CD8-positive, alpha-beta memory T cell (primary cell): ENCODE measurements at places on chromosomes 5 and 9.
A peak's percentile ranks its signal among the peaks of the same experiment; 100 is the strongest.

- DNase-seq, result no peak
These were observed 88.2 kb upstream of the FAM174A start for GRCh38 chr5:100446879-100447430.

GRCh38 chr5:66989286-66989685, 207.3 kb downstream of the CD180 start:
- DNase-seq, result no peak

DNA sequence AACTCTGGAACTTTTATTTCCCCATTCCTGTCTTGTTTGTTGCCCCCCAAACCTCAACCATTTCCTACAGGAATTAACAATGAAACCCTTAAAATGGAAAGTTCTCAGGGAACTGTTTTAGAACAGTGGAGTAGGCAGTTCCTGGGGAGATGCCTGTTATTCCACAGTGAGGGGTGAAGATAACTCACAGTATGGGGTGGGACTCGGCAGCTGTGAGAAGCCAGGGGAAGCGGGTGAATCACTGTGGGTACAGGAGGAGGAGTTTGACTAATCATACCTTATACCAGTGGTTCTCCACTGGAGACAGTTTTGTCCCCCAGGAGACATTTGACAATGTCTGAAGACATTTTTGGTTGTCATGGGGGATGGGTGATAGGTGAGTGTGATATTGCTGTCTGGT, 36.9 kb upstream of the GLRA1 start:
- no peak for DNase-seq

GRCh38 chr5:56166671-56167385, 66.3 kb downstream of the ANKRD55 start:
- DNase-seq, result no peak

DNA sequence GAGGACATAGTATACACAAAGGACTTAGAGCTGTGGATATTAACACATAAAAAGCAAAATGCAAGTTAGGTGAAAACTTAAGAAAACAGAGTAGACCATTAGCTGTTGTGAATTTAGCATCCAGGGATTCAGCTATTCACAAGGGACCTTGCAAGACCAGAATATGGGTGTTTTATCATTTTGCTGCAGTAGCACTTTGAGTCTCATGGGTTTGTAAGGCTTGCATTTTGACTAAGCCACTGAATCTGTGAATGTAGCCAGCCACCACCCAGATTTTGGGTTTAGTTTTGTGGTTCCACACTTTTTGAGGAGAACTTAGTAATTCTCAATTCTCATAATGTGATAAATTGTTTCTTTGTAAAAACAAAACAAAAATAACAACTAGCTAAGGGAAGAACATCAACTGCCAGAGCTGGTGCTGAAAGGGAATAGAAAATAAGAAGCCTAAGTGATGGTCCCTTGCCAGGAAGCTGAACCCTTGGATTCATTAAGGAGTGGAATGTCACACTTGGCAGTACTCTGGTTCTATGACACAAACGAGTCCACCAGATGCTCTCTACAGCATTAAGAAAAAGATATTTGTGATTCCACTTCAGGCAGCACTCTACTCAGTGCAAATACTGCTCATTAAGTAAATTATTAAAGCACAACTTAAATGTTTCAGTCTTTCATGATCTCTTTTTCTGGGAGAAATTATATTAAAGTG, 557.4 kb upstream of the ZNF462 start:
- no peak for DNase-seq

DNA sequence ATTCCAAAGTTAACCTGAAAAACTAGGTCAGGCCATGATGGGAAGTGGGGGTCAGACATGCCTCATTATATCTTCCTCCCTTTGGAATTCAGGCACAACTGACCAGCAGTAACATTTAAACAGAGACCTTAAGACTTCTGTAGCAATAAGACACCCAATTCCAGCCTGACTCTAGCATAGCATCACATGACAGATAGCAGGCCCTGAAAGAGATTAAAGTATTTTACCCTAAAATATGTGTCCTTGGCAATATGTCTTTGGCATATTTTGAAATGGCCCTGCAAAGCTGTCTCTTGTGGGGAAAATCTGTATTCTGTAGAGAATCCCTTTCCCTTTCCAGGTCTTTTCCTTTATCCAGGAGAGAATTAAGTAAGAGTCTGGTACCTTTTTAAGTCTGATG, 34.3 kb downstream of the S1PR3 start:
- no peak for DNase-seq

GRCh38 chr9:117926031-117926658, 221.9 kb downstream of the TLR4 start:
- DNase-seq, result no peak

DNA sequence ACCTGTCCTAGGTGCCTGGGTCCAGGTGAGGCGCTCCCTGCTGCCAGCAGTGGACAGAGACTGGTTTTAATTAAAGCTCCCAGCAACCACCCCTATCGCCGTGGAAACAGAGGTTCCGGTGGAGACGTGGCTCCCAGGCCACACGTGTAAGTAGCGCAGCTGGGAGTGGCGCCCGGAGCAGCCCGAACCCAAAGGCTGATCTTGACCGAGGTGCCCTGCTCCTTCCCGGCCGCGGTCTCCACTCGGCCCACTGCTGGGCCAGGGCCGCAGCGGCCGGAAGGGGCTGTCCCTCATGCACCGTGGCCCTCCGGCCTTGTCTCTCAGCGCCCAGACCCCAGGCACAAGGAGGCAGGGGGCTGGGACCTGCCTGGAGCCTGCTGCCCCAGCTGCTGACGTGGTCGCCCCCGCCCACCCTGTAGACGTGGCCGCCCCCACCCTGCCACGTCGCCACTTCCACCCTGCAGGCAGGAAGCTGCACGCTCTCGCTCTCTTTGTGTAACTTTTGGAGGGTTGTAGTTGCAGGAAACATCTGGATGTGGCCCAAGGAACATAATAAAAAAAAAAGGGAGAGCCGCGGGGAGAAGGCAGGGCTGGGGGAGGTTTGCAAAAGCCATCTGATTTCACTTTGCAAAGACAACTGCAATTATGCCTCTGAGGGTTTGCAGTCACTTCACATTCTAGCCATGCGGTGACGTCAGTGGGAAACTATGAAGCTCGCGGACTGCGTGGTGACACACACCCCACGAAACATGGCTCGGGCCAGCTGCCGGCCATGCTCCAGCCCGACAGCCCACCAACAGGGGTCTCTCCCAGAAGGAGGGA, 129.9 kb downstream of the RXRA start:
- DNase-seq, result peak; percentile 80

DNA sequence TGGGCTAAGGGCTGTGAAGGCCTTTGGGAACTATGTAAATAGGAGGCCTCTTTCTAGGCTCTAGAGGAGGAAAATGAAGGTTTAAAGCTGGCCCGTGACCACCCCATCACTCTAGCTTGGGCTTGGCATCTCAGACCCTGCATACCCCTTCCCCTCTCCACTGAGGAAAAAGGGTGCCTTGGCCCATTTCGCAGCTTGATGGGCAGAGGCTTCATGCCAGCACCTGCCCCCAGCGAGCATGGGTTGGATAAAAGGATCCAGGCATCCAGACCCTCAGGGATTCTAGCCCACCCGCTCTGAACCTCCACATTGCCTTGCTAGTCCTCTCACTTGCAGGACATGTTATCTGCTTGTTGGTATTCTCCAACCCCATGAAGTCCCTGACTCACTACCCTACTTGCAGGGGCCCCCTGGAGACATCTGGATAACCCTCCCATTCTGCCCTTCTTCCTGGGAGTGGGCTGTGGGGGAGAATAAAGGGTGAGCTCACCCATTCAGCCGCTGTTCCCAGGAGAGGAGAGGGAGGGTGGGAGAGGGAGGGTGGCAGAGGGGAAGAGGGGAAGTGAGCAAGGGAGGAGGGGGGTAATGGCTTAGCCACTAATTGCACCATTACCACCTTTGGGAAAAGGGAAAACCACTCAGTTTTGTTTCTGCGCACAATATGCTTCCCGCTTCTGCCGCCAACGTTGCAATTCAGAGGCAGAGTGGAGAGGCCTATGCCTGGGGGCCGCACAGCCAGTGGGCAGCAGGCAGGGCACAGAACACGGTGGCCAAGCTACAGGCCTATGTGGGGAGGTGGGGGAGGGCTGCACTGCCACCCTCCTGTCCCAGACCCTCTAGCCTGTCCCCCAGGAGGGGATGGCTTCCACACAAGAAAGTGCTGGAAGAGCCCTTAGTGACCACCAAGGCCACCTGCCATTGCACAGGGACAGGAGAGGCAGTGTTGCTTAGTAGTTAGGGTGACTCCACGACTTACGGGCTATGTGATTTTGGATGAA, 2.1 kb upstream of the CAMK2A start:
- no peak for DNase-seq

GRCh38 chr5:56791396-56791795, 24.0 kb upstream of the MAP3K1 start:
- no peak for DNase-seq

DNA sequence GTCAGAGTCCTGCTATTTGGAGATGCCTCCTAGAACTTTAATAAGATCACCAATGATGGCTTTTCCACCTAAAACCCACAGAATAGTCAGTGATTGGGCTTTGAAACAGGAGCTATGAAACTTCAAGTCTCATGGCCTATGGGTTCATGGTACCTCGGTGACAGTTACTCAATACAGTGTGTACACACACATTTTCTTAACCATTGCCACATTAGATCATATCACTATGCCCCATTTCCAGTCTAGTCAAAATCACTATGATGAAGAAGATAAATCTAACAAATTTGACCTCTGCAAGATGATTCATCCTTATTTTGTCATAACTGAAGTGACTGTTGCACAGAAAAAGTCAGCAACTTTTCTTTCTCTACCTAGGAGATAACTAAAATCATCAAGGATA, 86.8 kb upstream of the OR13F1 start:
- no peak for DNase-seq

GRCh38 chr9:93496285-93496684, 42.9 kb upstream of the FAM120AOS start:
- no peak for DNase-seq

- no peak for DNase-seq
These were observed at the start of gene PRR16 for GRCh38 chr5:120463991-120464626. Gene PRR16 (plus strand): TSS chr5:120464300.

DNA sequence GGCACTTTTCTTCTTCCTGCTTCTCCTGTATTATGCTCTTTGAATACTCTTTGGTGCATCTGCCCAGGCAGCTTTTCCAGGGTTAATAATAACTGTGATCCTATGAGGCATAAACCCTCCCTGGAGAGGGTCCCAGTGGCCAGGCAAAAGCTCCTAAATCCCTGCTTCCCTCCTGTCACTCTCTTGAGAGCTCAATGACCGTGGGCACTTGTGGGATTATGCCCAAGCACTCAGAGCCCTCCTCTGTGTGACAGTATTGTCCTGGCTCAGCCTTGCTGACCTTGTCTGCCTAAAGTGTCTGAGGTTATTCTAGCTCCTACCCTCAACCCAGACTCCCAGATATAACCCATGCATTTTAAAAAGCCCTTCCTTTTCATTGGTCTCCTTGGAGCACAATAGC, 51.9 kb downstream of the GALNT10 start:
- DNase-seq, result no peak

DNA sequence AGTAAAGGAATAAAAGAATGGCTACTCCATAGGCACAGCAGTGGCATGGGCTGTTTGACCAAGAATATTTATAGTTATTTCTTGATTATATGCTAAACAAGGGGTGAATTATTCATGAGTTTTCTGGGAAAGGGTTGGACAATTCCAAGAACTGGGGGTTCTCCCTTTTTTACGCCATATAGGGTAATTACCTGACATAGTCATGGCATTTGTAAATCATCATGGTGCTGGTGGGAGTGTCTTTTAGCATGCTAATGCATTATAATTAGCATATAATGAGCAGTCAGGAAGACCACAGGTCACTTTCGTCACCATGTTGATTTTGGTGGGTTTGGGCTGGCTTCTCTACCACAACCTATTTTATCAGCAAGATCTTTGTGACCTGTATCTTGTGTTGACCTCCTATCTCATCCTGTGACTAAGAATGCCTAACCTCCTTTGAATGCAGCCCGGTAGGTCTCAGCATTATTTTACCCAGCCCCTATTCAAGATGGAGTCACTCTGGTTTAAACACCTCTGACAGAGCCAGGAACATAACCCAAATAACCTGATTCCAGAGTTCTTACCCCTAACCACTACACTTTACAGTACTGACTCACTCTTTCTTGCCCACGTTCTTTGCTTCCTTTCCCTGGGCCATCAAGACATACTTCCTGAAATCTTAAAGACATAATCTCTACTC, 25.0 kb upstream of the MRPS30 start:
- DNase-seq, result no peak

DNA sequence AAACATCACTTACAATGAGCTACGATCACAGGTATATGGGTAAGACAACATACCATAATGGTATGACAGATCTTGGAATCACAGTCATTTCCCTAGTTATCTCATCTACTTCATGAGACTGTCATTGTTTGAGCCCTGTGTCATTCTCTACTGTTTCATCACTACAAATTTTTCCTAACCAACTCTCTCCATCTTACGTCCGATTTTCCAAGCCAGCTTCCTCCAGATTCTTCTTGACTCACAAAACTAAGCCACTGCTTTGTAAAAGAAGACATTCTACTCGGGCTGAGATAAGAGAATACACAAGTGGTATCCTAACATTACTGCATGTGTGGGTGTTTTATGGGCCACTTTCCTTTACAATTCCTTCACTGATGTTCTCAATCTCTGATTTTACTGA, 49.6 kb downstream of the SERINC5 start:
- no peak for DNase-seq
